Hematopoietic multipotent progenitor cell (in vitro differentiated cells): ENCODE measurements at places on chromosomes 3 and 15. TPM values are rescaled to one million over a fixed set of nuclear protein-coding genes. Genes with fewer than 3 reads are reported as not detected.

DNA sequence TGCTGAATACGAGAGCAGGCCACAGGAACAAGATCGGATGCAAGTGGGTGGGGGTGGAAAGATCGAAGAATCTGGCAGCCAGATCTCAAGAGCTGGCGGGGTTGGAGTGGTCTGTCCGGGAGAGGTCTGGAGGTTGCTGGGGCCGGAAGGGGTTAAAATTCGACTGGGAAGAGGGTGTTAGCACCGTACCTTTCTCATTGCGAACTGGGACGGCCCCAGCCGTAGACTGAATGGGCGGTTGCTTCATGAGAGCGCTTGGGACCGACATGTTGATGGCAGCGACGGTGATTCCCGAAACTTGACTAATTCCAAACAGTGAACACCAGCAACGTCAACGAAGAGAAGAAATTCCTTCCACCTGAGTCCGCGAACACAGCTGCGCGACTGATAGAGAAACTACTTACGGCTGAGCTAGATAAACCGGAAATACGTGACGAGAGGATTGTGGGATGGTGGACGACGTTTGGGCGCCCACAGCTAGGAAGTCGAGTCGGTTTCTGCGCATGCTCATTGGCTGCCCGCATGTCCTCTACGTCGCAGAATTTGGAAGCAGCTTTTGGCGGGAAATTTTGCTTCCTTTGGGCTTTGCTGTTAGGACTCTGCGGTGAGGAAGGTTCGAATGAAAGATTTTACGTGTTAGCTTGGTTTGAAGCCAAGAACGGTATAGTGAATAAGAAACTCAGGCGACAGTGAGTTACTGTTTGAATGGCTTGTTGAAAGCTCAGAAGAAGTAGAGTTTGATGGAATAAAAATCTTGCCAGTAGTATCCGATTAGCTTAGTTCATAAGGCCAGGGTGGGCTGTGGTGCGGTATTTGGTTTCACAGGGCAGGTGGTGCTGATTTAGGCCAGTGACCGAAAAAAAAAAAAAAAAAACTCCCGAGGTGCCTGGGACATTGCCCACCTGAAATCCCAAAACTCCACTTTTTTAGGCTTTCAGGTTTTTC, at the start of gene MFAP1:
MFAP1 (minus strand) TSS at position 389 of the 945 bp plus-strand sequence; CDS start at position 268, 121 bp downstream.
- DNase-seq, result peak; percentile 86

- no peak for DNase-seq
Observed at GRCh38 chr3:66380200-66380932, 120.5 kb downstream of the LRIG1 start.

- no peak for DNase-seq
Observed at GRCh38 chr15:58748040-58748851, 1.3 kb downstream of the ADAM10 start.

DNA sequence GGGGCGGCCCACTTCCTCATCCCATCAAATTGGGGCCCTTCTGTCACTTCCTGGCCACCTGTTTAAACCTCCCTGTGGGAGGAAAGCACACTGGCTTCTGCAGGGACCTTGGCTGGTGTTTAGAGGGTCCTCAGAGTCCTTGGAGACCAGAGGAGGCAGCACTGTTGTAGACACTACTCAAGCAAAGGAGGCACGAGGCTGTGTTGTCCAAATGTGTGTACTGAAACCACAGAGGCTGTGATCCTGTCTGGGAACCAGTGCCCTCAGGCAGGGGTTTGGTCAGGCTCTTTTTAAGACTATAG, 12.4 kb upstream of the SEC13 start:
- DNase-seq, result peak; percentile 50

GRCh38 chr15:58355973-58356372, 75.8 kb upstream of the LIPC start:
- no peak for DNase-seq

- peak; percentile 91 for DNase-seq
Observed at GRCh38 chr3:4350789-4351163, 47.6 kb downstream of the SETMAR start.

GRCh38 chr3:61981060-61981459, 392.3 kb downstream of the FEZF2 start:
- no peak for DNase-seq

- DNase-seq, result peak; percentile 54
Observed at GRCh38 chr3:49411535-49411967, 225 bp downstream of the RHOA start.

DNA sequence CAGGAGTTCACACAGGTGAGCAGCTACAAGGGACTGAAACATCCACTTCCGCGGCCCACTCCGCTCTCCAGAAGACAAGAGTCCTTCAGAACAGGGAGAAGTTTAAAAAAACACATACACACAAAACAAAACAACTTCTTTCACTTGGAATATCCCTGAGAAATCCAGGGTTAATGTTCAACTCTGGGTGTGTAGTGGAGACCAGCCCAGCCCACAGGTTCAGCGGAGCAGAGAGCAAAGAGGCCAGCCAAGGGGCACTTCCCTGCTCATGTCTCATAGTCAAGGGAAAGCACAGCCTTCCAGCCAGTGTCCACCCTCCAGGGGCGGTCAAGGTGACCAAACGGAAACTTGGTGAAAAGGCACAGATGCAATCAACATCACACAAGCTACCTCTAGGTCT, 41.6 kb downstream of the WNT5A start:
- no peak for DNase-seq

DNA sequence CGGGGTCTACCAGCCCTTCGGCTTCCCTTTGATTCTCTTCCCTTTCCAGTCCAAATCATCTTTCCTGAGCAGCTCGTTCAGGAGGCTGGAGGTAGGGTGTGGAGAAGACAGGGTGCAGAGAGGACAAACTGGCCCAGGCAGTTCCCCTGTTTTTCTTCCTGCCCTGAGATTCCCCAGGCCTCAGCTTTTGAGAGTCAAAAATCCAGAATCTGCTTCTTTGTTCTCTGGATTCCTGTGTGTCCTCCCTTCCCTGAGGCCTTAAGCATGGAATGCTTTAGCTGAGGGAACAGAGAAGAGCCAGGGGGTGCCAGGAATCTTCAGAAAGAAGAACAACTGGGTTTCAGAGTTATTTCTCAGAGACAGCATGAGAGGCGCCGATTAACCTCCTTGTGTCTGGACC, 26.7 kb upstream of the LRTM1 start:
- no peak for DNase-seq

- no peak for DNase-seq
Observed at GRCh38 chr3:44409640-44410410, 67.6 kb downstream of the ZNF445 start.

DNA sequence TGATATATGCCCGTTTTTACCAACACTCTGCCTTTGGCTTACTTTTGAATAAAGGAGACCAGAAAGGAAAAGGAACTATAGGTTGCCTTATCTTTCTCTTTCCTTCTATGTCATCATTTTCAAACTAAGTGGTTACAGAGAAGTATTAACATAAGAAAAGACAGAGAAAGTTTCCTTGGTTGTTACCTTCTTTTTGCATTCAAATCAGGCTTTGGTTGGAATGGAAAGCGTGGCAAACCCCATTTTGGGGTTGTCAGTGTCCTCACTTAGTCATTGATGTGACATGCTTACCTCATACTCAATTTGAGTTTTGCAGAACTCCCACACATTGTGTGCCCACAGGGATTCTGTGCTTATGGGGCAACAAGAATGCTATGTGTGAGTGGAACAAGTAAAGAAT, 3.7 kb upstream of the THRB start:
- no peak for DNase-seq

Gene CCDC54
- total RNA-seq, result not detected

Gene FES
- total RNA-seq, result 229 TPM

Gene HTR3E
- total RNA-seq, result not detected

Gene IMPG2
- total RNA-seq, result 0.27 TPM
